ENCODE measurements at places on chromosomes 11 and 22. TPM values are rescaled to one million over a fixed set of nuclear protein-coding genes. Genes with fewer than 3 reads are reported as not detected.

Gene TECTA
- total RNA-seq, result 1.2 TPM

Gene MUC2
- total RNA-seq, result 0.03 TPM

Gene MRPL21
- 58.0 TPM for total RNA-seq

Gene KDM4D
- 0.83 TPM for total RNA-seq

Gene OR9Q1
- total RNA-seq, result not detected

Gene FAT3
- 9.2 TPM for total RNA-seq

Gene ELFN2
- total RNA-seq, result 0.03 TPM

Gene CNGA4
- not detected for total RNA-seq

Gene RCOR2
- total RNA-seq, result 4.8 TPM

Gene PTGDR2
- 0.89 TPM for total RNA-seq

Gene UNC93B1
- 5.3 TPM for total RNA-seq

Gene SYT7
- 9.3 TPM for total RNA-seq

Gene SOX6
- total RNA-seq, result 34.6 TPM

Gene P2RY2
- total RNA-seq, result 13.5 TPM

Gene MPZL2
- 24.2 TPM for total RNA-seq

Gene CADM1
- 36.0 TPM for total RNA-seq

Gene GSTT2B
- total RNA-seq, result 21.1 TPM

Gene NXPE4
- total RNA-seq, result not detected

Gene PTH
- not detected for total RNA-seq

Gene POU2F3
- not detected for total RNA-seq

Gene FKBP2
- total RNA-seq, result 57.8 TPM

Gene CAVIN3
- 77.6 TPM for total RNA-seq

Gene AP2A2
- 40.3 TPM for total RNA-seq

Gene SPATA19
- total RNA-seq, result not detected

Gene MB
- 7,641 TPM for total RNA-seq

Gene TTC9C
- 13.6 TPM for total RNA-seq

Gene SLC35E4
- total RNA-seq, result 4.2 TPM

Gene KCNA4
- 15.6 TPM for total RNA-seq

Gene OR4A16
- total RNA-seq, result not detected

Gene SCGB2A2
- total RNA-seq, result not detected

Gene PATE2
- total RNA-seq, result not detected

Gene FAM227A
- total RNA-seq, result 0.46 TPM

Gene TRIM49
- not detected for total RNA-seq

Gene MS4A12
- not detected for total RNA-seq

Gene TEF
- total RNA-seq, result 14.0 TPM

Gene DNAJC4
- total RNA-seq, result 51.9 TPM

Gene GLYAT
- 0.22 TPM for total RNA-seq

Gene DDI1
- not detected for total RNA-seq

Gene KRTAP5-8
- total RNA-seq, result not detected

Gene KCNK4
- total RNA-seq, result not detected

Gene OR4A47
- not detected for total RNA-seq

Gene TMEM121B
- total RNA-seq, result 1.0 TPM

Gene POU2AF2
- not detected for total RNA-seq

Gene CFAP68
- total RNA-seq, result 27.8 TPM

Gene INTS4
- 19.3 TPM for total RNA-seq

Gene CALCA
- total RNA-seq, result 0.51 TPM

Gene HSPB2
- total RNA-seq, result 59.9 TPM

Gene USP2
- total RNA-seq, result 80.0 TPM

Gene EXPH5
- total RNA-seq, result 0.46 TPM

Measured in cardiac septum (tissue), 1 donor.